ENCODE measurements at places on chromosomes 6 and 20.

GRCh38 chr6:119960036-119960435 lies 610.5 kb upstream of the MAN1A1 start:
- DNase-seq, result no peak

GRCh38 chr20:19631410-19631809 lies 126.6 kb upstream of the RIN2 start:
- peak; percentile 4 for DNase-seq

DNA sequence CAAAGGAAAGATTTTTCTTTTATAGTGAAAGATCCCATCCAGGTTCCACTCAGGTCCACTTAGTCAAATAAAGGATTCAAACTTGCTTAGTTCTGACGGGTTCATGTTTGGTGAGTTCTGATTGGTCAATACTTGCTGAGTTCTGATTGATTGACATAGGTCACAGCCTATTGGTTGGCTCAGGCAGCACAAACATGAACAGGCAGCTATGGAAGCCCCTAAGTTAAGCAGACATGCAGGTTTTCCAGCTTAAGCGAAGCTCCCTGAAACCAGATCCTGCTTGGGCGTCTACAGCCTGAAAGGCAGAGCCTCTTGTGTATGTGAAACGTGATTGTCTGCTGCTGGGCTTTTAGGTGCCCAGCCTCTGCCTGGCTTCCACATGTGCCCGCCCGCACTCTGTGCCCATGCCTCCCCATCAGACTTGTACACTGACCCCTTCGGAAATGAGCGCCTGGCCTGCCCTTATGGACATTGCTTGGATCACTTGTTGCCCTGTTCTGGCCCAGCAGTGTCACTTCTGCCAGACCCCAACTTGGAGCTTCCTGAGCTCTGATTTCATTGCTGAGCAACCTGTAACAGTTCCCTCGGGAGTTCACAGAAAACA lies 45.4 kb upstream of the ECI2 start:
- DNase-seq, result peak; percentile 3

DNA sequence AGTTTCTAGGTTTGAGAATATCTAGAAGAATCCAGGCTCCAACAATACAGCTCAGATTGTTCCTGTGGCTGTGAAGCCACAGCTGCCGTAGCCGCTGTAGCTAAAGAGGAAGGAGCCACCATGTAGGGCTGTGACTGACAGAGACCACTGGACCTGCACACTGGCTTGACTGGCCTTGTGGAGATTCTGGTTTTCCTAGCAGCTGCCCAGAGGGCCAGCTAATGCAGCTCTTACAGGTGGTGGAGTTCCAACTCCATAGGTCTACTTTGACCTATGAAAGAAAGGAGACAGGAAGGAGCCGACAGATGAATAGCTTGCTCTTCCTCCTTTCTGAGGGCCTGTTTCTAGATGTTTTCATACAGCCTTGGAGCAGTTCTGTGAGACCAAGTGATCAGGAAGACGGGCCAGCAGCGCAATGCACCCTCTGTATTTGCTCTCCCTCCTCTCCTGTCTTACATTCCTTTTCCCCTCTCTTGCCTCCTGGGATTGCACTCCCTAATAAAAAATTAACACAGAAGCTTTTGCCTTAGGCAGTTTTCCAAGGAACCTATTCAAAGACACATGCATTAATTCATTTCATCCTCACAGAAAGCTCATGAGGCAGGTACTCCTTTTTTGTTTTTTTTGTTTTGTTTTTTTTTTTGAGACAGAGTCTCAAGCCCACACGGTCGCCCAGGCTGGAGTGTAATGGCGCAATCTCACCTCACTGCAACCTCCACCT lies 51.8 kb upstream of the MYB start:
- no peak for DNase-seq

DNA sequence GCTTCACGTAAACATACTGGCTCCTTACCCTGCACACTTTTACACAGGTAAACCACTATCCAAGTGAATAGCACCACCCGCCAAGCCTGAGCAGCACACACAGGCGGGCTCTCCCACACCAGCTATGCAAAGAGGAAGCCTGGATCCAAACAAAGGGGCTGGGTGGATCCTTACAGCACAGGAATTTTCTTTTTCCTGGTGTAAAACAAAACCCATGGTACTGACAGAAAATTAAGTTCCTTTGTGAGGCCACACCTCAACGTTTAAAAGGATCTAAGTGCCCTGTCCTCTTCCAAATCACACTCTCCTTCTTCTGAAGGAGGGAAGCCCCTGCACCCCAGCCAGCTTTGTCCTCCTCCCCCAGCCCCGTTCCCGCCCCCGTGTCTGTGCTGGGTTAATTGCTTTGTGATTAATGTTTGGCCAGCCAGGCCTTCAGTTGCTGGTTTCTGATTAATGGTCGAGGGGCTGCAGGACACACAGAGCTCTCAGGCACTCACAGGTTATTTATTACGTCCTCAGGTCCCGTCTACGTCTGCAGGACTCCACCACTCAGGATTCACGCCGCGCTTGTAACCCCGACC lies 6.1 kb downstream of the DACT2 start:
- DNase-seq, result no peak

DNA sequence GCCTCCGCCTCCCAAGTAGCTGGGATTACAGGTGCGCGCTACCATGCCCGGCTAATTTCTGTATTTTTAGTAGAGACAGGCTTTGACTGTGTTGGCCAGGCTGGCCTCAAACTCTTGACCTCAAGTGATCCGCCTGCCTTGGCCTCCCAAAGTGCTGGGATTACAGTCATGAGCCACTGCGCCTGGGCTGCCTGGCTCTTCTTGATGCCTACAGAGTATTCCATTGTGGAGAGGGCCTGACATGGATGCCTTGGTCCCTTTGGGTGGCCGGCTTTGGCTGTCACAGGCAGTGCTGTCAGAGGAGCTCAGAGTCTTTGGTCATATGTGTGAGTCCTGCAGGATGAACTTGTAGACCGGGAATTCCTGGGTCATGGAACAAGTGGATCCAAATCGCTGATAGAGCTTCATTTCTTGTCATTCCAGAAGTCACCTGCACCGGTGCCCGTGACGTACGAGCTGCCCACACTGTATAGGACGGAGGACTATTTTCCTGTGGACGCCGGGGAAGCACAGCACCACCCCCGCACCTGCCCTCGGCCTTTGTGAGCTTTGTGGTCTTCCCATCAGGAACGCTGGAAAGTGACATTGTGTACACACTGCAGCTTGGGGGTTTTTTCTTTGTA lies 55.1 kb downstream of the ADNP start:
- no peak for DNase-seq

- no peak for DNase-seq
Measured at GRCh38 chr20:58945965-58946631, 35.0 kb upstream of the NELFCD start.

DNA sequence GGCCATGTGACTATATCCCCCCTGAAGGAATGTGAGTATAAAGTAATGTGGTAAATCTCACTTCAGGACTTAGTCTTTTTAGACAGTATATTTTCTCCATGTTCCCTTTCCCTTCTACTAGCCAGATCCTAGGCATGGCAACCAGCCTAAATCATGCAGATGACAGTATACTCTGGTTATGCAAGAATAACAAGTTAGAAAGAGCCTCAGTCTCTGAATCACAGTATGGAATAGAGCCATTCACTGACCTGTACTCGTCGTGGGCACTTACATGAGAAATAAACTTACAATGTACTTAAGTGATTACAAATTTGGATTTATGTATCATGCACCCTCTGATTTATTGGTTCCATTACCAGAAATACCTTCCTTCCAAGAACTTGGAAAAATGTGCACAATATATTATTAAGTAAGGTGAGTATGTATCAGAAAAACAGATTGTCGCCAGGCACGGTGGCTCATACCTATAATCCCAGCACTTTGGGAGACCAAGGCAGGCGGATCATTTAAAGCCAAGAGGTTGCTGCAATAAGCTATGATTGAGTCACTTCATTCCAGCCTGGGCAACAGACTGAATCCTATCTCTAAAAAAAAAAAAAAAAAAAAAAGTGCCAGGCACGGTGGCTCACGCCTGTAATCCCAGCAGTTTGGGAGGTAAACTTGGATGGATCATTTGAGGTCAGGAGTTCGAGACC lies 25.1 kb upstream of the FAM8A1 start:
- DNase-seq, result no peak

GRCh38 chr6:87483929-87484328 lies 11.2 kb downstream of the SLC35A1 start:
- no peak for DNase-seq

DNA sequence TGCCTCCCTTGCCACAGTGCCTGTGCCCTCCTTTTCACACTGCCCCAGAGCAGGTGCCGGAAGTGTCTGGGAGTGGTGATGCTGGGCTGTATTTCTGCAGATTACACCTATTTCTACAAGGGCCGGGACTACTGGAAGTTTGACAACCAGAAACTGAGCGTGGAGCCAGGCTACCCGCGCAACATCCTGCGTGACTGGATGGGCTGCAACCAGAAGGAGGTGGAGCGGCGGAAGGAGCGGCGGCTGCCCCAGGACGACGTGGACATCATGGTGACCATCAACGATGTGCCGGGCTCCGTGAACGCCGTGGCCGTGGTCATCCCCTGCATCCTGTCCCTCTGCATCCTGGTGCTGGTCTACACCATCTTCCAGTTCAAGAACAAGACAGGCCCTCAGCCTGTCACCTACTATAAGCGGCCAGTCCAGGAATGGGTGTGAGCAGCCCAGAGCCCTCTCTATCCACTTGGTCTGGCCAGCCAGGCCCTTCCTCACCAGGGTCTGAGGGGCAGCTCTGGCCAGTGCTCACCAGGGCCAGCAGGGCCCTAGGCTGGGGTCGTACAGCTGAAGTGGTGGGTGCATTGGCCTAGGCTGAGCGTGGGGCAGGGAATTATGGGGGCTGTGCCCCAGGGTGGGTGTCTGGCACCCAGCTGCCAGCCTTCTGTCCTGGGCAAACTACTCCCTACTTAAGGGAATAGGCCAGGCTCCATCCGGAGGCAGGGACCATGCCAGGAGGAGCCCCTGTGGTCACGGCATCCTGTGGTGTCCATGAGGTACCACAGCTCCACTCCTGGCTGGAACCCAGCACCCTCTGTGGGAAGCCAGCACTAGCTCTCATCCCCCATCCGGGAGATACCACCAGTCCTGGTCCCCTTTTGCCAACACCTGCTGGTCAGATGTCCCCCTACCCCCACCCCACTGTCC lies 3.5 kb downstream of the MMP24OS start:
- DNase-seq, result no peak

DNA sequence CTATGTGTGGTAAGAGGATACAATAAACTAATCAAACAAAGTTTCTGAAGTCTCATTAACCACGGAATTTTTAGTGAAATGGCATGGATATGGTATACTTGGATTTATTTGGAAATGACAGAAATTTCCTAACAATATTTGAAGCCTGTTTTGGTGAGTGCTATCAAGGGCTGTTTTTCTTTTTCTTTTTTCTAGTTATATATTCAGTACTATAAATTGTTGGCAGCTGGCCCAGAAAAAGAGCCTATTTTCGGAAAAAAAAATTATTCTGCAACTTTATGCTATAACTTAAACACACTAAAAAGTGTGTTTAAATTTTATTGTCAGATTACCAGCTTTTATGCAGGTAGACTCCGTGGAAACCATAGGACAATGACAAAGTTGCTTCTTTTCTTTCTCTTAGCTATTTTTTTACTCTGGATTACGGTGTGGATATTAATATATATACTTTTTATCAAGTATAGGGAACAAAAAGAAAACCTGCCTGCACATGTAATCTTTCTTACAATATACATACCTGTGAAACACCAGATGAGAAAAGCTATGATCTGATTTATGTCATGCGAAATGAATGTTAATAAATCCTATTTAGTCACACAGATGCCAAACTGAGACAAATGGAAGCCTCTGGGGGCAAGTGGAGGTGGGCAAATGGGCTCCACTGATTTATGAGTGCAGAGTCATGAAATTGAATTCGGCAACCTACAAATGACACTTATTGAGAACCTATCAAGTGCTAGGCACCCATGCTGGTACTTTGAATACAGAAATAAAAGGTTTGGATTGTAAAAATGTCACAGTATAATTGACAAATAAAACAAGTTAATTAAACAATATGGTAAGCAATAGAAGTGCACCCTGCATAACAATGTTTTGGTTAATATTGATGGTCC lies 919.5 kb upstream of the FLRT3 start:
- DNase-seq, result no peak

DNA sequence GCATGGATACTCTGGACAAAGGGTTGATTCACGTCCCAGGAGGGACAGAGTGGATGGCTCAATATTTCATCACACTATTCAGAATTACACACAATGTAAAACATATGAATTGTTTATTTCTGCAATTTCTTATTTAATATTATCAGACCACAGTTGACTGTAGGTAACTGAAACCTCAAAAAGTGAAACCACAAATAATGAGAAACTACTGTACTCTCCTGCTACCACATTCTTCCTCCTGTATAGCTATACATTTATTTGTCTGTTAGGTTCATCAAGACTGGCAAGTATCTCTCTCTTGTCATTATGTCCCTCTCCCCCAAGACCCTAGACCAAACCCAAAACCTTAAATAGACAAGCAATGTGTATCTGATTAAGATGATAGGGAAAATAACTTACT lies 60.0 kb downstream of the SYCP2 start:
- DNase-seq, result no peak

DNA sequence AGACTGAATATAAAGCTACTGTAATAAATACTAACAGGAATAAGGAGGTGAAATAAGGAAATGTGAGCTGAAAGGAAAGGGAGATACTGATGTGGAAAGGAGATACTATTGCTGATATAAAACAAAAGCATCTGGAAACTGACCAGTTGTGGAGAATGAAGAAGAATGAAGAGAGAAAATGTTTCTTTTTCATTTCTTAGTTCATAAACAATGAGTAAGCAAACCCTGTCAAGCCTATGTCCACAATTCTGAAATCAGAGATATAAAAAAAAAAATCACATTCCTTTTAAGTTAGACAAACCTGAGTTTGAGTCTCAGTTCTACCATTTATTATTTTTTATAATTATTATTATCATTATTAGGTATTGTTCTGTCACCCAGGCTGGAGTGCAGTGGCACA lies 121.6 kb upstream of the GJE1 start:
- DNase-seq, result no peak

GRCh38 chr20:4972506-4973251 lies 28.6 kb downstream of the SLC23A2 start:
- no peak for DNase-seq

GRCh38 chr20:37807471-37808232 lies 95.3 kb upstream of the VSTM2L start:
- no peak for DNase-seq

DNA sequence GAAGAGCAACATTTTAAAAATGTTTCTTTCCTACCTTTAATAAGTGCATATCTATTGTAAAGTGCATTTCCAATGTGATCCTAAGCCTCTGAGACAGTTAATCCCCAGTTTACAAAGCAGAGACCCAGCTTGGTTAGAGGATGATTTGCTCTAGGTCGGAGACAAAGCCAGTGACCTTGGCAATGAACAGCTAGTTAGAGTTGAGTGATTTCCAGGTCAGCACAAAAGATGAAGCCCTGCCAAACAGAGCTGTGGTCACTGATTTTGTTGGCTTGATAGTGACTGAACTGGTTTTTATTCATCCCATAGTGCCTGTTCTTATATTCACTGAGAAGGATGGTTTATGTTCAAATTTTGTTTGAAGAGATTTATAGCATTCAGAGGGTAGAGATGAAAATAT lies 56.6 kb upstream of the CD83 start:
- no peak for DNase-seq

GRCh38 chr6:443621-444159 lies 52.1 kb downstream of the IRF4 start:
- DNase-seq, result no peak
